GF-D8 (cell line): ENCODE measurements at places on chromosomes 16 and 17.

- peak; percentile 90 for DNase-seq
These were observed 29.4 kb upstream of the NUDT16L1 start for GRCh38 chr16:4663777-4664465.

- no peak for DNase-seq
These were observed 223.1 kb downstream of the ZNF423 start for GRCh38 chr16:49632795-49633184.

- no peak for DNase-seq
These were observed 18.9 kb downstream of the KSR1 start for GRCh38 chr17:27475070-27475673.

DNA sequence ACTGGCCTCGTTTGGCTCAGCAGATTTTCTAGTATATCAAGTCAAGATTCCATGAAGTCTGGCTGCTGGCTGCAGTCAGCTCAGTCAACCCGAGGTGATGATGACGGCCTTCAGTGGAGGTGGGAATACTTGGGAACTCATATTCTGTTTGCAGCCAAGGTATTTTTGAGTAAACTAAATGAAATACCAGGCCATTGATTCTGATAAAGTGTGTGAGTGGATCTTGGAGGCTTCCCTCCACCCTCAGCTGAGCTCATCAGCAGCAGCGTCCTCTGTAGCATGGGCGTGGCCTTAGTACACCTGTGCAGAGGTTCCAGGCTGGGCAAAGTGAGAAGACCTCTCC is 22.0 kb upstream of the TACO1 start:
- no peak for DNase-seq

DNA sequence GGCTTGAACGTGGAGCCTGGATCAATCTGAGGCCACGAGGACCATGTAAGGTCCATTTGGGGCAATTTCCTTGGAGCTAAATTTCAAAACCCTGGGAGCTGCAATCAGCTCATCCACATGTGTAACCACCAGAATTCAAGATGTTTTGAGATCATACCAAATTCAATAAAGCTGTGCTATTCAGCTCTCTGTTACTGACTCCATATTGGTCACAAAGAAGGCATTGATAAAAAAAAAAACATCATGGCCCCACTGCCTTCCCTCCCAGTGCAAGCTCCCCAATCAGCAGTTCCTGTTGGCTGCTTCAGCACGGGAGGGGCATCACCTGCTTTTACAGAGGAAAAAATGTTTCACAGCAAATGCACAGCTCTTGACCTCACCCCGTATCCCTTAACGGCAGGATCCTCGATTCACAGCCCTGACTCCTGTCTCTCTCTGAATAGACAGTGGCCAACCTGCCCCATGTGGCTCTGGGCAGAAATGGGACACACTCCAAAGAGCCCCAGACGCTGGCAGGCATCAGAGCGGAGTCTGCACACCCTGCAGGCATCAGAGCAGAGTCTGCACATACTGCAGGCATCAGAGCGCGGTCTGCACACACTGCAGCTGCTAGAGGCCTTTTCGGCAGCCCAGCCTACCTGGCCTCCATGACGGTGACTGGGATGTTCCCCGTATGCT is 37.1 kb downstream of the FANCA start:
- DNase-seq, result no peak

DNA sequence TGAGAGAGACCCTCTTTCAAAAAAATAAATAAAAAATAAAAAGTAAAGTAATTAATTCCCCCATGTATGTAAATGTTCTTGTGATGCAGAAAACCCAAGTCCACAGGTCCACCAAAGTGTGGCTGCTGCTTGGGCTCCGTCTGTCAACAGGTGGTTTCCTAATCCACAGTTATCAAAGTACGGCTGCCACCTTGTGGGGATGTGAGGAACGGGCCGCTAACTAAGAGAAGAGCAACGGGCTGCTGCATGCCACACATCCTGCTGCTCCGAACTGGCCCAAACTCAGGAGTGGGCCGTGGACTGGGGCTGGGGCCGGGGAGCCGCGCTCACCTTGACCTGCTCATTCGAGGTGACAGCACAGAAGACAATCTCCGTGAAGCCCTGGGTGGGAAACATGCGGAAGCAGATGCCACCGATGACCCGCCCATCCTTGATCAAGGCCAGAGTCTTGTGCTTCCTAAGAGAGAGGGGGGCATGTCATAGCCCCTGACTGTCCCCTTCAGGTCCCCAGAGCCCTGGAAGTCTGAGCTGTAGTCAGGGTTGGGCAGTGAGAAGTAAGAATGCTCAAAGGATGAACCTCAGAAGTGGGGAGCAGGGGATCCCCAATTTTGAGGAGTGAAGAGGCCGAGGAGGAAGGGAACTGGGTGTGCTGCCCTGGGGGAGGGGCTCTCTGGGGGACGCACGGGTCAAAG is 4.3 kb downstream of the KAT2A start:
- DNase-seq, result no peak

DNA sequence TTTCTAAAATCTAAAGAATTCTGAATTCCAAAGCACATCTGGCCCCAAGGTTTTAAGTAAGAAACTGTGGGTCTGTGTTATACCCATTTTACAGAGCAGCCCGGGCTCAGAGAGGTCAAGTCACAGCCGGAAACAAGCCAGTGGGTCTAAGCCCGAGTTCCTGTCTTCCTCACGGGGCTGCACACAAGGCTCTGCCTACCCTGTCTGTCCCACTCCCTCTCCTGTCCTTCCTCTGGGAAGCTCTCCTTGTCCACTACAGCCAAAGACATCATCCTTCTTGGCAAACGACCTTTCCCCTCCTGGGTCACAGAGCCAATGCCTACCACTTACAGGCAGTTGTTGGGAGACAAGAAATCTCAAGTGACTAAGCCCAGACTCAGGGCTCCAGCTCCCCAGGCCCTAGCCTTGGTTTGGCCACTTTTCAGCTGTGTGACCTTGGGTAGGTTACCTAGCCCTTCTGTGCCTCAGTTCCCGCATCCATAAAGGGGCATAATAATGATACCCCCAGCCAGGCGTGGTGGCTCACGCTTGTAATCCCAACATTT is 55.6 kb upstream of the MAP3K14 start:
- DNase-seq, result no peak

GRCh38 chr17:15124264-15124595 is 140.9 kb downstream of the PMP22 start:
- no peak for DNase-seq

DNA sequence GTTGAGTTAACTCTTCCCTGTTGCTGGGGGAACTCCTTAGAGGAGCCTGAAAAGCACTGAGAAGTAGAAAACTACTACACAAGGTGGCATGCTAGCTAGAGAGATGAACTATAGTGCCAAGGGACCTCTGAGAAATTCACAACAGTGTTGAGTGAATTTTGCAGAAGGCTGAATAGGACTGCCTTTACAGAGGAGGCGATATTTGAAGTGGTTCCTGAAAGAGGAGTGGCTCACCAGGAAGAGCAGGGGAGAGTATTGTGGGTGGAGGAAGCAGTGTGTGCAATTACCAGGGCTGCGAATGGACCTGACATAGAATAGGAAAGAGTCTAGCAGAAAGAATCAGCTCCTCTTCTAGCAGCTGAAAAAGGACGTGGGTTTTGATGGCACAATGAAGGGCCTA is 66.4 kb downstream of the CDK5R1 start:
- DNase-seq, result no peak

- DNase-seq, result peak; percentile 71
These were observed 44.2 kb downstream of the WDR45B start for GRCh38 chr17:82603981-82604448.

DNA sequence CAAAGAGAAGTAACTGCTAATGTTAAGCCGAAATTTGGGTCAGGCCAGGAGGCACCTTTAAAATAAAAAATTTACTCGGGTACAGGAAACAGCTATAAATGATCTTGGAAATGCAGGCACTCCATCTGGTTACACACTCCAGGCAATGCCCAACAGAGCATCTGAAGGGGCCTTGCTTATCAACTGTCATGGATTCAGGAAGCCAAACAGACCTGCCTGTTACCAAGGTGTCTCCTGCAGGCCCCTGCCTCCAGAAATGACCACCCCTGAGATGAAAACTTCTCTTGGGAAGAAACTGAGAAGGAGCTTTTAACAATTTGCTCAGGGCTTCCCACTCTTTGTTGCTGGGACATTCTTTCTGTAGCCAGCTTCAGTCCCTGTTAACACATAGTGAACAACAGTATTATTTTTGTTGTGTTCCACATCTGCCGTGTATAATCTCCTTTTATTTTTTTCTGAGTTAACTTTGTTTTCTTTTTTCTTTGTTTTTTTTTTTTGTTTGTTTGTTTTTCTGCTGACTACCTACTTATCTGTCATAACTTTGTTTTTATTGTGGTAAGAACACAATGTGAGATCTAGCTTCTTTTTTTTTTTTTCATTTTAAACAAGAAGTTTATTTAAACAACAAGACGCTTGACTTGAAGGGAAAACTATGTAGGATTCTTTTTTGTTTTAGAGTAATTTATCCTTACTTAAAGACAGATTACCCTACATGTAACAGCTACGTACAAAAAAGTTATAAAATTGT is 18.7 kb upstream of the ATP5MC1 start:
- no peak for DNase-seq

DNA sequence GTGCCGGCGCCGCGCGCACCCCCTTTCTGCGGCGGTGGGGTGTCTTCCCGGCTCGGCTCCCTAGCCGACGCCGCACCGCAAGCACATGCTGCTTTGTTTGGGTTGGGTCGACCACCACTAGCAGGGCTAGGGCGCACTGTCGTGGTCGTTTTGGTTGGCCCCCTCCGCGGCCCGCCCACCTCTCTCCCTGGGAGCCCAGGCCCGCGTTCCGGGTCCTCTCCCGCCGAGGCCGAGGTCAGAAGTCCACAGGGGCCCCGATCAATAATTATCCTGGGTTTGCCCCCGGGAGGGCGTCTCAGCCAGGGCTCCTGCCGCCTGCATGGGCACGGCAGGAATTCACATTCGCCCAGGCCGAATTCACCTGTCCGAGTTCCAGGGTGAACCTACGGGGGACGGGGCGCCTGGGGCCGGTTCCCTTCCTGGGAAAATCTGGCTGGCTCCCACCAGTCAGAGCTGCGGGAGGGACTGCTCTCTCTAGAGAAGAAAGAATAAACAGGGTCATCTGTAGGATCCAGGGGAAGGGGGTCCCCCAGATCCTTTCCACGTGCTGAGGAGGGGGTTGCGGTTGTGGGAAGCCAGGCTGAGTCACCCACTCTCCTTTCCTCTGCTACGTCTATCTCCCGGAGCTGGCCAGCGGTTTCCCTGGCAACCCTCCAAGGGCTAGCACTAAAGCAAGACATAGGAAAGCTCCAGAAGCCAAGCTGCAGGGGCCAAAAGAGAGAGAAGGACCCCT is 584 bp upstream of the STAT5B start:
- DNase-seq, result peak; percentile 30

DNA sequence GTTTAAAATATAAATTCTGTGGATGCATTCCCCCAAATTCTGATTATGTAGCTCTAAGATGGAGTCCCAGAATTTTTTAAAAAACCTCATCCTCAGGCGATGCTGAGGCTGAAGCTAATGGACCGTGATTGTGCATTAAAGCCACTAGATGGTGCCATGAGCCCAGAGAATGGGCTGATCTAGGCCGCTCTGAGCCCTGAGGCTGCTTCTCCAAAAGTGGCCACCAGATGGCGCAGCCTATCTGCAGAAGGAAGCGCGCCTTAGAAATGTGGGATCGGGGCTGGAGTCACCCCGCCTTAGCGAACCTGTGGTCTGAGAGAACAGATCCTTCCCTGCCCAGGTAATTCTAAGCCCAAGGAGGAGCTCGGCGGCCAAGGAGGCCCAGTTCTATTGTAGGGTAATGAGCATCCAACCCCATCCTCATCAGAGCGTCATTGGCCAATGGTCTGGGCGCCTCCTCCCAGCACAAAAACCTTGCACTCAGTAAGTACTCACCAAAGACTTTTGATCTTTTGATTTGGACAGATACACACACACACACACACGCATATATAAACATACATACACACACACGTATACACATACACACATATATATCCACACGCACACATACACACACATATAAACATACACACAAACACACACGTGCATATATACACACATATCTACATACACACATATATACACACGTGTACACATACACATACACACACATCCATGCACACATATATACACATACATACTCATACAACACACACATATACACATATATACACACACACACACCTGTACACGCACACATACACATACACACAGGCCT is 13.7 kb upstream of the MMP2 start:
- peak; percentile 25 for DNase-seq

DNA sequence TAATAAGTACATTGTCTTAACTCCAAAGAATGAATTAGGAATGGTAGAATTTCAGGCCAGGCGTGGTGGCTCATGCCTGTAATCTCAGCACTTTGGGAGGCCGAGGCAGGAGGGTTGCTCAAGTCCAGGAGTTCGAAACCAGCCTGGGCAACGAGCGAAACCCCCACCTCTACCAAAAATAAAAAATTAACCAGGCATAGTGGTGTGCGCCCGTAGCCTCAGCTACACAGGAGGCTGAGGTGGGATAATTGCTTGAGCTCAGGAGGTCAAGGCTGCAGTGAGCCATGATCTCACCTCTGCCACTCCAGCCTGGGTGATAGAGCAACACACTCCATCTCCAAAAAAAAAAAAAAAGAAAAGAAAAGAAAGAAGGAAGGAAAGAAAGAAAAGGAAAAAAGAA is 18.5 kb upstream of the BBS2 start:
- DNase-seq, result no peak

DNA sequence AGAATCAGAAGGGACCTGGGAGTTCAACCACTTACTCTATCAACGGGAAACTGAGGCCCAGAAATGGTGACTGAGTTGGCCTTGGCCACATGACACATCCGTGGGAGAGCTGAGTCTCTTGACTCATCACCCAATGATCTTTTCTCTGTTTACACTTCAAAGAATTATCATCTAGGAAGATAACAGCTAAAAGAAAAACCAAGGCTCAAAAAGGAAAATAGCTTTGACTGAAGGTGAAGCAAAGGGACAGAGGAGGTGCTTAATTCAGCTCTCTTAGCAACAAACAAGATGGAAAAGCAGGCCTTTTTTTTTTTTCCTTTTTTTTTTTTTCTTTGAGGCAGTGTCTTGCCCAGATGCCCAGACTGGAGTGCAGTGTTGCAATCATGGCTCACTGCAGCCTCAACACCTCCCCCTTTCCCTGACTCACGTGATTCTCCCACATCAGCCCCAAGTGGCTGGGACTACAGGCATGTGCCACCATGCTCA is 16.7 kb downstream of the ERCC4 start:
- no peak for DNase-seq

DNA sequence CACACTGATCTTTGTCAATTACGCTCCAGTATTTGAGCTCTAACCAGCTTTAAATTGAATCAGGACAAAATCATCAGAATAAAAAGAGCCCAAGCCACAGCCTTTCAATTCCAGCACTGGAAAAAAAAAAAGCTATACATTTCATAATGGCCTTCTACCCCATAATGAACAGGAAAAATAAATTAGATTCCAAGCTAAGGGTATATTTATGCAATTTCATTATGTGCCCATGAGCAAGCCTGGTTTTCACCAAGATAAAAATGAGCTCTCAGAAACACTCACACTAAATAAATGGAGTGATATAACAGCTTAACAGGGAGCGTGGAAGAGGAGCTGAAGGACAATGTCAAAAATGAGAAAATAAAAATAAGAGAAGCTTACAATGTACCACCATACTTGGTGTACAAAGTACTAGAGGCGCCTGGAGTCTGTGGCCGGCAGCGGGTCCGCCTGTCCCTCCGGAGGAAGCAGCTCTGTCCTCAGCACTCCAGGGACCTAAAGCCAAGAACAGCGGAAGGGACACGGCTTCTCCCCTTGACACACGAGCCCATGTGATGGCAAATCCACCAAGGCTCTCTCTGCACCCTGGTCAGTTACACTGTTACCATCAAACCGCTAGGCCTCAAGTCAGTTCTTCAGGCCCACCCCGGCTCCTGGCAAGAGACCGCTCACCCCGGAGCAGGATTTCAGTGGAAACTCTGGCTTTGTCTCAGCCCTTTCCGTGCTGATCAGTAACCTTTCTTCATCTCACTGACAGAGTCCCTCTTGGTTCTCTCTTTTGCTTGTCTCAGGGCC is 69.6 kb downstream of the RBFOX3 start:
- DNase-seq, result no peak

- DNase-seq, result no peak
These were observed 21.1 kb upstream of the MLKL start for GRCh38 chr16:74721716-74722115.
